Activated CD4-positive, alpha-beta T cell treated with anti-CD3 and anti-CD28 coated beads for 1 hour (primary cell): ENCODE measurements at places on chromosomes 4 and X.

GRCh38 chr4:1819816-1820215 lies 26.7 kb downstream of the FGFR3 start:
- no peak for DNase-seq

- DNase-seq: no peak
Measured at GRCh38 chr4:79598801-79599200, 190.8 kb upstream of the GK2 start.

- DNase-seq: no peak
Measured at GRCh38 chr4:151035911-151036310, 20.8 kb upstream of the LRBA start.

GRCh38 chrX:45198706-45199105 lies 2.0 kb downstream of the DIPK2B start:
- no peak for DNase-seq

DNA sequence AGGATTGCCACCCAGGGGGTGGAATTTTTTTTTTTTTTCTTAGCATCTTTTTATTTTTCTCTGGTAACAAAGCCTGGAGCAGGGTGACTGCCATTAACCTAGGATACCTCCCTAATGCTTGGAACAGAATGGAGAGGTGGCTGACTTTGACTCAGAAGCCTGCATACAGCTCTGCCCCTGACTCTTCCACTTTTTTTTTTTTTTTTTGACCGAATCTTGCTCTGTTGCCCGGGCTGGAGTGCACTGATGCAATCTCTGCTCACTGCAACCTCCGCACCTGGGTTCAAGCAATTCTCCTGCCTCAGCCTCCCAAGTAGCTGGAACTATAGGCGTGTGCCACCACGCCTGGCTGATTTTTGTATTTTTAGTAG lies 341 bp upstream of the SLC2A9 start:
- DNase-seq: no peak
